Mucosa of gallbladder (tissue), 1 donor: ENCODE measurements at places on chromosomes 12 and 14. TPM values are rescaled to one million over a fixed set of nuclear protein-coding genes. Genes with fewer than 3 reads are reported as not detected.

LRTM2 gene
- not detected for total RNA-seq

KRT71 gene
- not detected for total RNA-seq

TC2N gene
- 104 TPM for total RNA-seq

PIWIL1 gene
- total RNA-seq = 0.12 TPM

TAS2R9 gene
- total RNA-seq = not detected

GLI1 gene
- 6.2 TPM for total RNA-seq

SLC6A12 gene
- 1.2 TPM for total RNA-seq

GRCh38 chr12:29713729-29714128 is 70.0 kb downstream of the TMTC1 start:
- no peak for DNase-seq

- no peak for DNase-seq
Observed at GRCh38 chr14:99205086-99205688, 66.8 kb downstream of the BCL11B start.

- DNase-seq = no peak
Observed at GRCh38 chr12:120249875-120250795, 15.4 kb downstream of the PXN start.

GRCh38 chr12:107634530-107634929 is 51.1 kb upstream of the PWP1 start:
- no peak for DNase-seq

GRCh38 chr12:123836292-123836691 is 74.2 kb downstream of the DNAH10 start:
- no peak for DNase-seq

DNA sequence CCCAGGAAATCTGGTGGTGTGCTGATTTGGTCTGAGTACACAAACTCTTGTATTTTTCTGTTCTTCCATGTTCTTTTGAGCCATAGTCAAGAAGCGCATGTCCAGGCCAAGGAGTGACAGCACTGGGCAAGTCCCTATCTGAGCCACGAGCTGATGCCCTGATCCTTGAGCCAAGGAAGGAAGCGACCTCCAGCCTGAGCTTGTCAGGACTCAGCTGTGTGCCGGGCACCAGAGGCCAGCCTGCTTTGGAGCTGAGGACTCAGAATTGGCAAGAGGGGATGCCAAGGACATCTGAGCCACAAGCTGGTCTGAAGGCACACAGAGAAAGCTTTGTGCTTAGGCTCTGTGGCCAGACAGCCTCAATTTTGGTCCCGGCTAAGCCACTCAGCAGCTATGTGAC is 52.6 kb downstream of the GALNT16 start:
- no peak for DNase-seq

DNA sequence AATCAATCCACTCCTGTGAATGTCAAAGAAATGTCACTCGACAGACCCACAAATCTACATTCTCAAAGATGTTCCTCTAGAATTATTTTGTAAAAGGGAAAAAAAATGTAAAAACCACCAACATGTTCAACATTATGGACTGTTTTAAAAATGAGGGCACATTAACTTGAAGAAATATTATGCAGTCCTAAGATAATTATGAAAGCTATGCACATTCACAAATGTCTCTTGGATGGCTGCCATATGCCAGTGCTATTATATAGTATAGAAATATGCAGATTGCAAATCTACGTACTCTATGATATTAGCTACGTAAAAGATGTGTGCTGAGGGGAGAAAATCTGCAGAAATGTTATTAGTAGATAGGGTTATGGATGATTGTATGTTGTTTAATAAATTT is 334.2 kb downstream of the BMP4 start:
- no peak for DNase-seq

- DNase-seq = no peak
Observed at GRCh38 chr12:9237286-9237685, 29.1 kb upstream of the PZP start.

GRCh38 chr14:98947911-98948595 is 323.9 kb downstream of the BCL11B start:
- no peak for DNase-seq

DNA sequence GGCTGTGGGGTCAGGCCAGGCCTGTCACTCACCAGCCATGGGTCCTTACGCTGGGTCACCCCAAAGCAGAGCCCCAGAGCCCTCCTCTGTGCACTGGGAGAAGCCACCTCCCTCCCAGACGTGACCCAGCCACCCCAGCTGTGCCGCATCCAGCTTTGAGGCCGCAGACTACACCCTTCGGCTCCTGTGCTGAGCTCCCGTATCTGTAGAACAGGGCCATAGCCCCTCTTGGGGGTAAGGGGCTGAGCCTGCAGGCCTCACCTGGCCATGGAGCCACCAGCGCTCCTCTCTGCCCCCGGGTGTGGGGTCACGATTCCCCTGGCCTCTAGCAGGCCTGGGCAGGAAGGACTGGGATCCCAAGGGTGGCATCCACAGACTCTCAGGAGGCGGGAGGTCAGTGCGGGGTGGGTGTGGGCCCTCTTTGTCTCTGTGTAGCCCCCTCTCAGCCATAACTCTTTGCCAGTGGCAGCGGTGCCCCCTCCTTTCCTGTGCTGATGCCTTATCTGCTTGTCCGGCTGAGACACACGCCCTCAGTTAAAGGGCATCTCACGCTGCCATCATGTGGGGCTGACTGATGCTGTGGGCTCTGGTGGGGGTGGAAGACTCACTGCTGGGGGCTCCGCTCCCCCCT is 16.3 kb downstream of the ASPG start:
- no peak for DNase-seq

DNA sequence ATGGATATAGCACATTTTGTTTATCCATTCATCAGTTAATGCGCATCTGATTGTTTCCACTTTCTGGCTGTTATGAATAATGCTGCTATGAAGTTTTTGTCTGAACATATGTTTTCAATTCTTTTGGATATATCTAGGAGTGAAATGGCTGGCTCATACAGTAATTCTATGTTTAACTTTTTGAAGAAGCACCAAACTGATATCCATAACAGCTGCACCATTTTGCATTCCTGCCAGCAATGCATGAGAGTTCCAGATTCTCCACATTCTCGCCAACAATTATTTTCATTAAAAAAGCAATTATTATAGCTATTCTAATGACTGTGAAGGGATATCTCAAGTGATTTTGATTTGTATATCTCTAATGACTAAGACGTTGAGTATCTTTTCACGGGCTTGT is 89.9 kb upstream of the PPP4R3A start:
- no peak for DNase-seq
